ENCODE measurements at places on chromosomes 1 and 21.

DNA sequence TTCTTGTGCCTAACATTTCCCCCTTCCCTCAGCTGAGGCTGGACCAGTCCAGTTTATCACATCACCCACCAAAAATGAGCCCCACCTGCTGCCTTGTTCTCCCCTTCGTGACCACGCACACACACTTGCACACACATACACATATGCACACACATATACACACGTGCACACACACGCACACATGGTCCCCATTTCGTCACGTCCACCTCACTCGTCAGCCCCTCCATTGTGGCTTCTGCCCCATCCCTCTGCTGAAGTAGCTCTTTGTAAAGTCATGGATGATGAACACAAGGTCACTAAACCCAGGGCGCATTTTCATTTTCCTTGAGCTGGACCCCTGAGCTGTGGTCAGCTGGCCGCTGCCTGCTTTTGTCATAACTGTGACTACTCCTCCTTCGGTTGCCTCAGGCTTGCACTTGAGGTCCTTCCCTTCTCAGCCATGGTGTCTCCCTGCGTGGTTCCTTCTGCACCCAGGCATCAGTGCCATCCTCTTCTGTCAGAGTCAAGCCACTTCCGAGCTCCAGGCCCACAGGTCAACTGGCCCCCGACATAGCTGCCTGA is 93.8 kb downstream of the SYT2 start:
- DNase-seq, result no peak

GRCh38 chr1:207309745-207310273 is 11.7 kb upstream of the CD55 start:
- no peak for DNase-seq

- DNase-seq, result peak; percentile 36
Measured at GRCh38 chr1:21175670-21176581, 771 bp downstream of the EIF4G3 start.

GRCh38 chr1:153606194-153606593 is 6.7 kb downstream of the S100A16 start:
- no peak for DNase-seq

- no peak for DNase-seq
Measured at GRCh38 chr1:157106813-157107189, 7.2 kb upstream of the ETV3L start.

DNA sequence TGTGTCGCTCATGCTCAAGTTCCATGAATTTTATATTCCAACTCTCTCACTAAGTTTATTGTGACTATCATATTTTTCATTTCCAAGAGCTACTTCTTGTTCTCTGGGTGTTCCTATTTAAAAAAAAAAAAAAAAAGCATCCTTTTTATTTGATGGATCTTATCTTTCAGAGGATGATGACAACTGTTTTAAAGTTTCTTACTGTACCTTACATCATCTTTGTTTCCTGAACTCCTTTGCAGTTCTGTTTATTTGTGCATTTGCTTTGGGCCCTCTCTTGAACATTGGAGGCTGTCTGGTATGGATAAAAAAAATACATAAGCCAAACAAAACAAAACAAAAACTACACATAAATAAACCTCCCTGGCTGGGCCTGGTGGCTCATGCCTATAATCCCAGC is 32.1 kb upstream of the FAM20B start:
- no peak for DNase-seq

GRCh38 chr1:202915146-202915545 is 11.9 kb downstream of the KLHL12 start:
- DNase-seq, result no peak

GRCh38 chr21:41600556-41600955 is 92.6 kb upstream of the TMPRSS2 start:
- no peak for DNase-seq

- peak; percentile 73 for DNase-seq
Measured at GRCh38 chr1:23098463-23099170, 70.0 kb downstream of the LUZP1 start.

- DNase-seq, result no peak
Measured at GRCh38 chr1:81358151-81358550, 442.6 kb upstream of the ADGRL2 start.

GRCh38 chr1:41878495-41878894 is 40.2 kb downstream of the HIVEP3 start:
- no peak for DNase-seq
